Stomach (tissue), 19 donors: ENCODE measurements at places on chromosomes 4 and X. TPM values are rescaled to one million over a fixed set of nuclear protein-coding genes. Genes with fewer than 3 reads are reported as not detected.

LINC00632 gene
- polyA plus RNA-seq = 1.1 TPM

PPEF2 gene
- not detected for polyA plus RNA-seq

PCDH7 gene
- 2.3 TPM for polyA plus RNA-seq

GJB1 gene
- 18.4 TPM for polyA plus RNA-seq

BTK gene
- polyA plus RNA-seq = 2.6 TPM

VCX2 gene
- polyA plus RNA-seq = not detected

GLRB gene
- polyA plus RNA-seq = 1.6 TPM

CYSLTR1 gene
- 0.63 TPM for polyA plus RNA-seq

MAGEA9B gene
- not detected for polyA plus RNA-seq

RHOXF2B gene
- not detected for polyA plus RNA-seq

MCF2 gene
- polyA plus RNA-seq = 0.25 TPM

KLB gene
- polyA plus RNA-seq = 0.61 TPM

PASD1 gene
- not detected for polyA plus RNA-seq

NPNT gene
- polyA plus RNA-seq = 4.7 TPM

BMPR1B gene
- 1.5 TPM for polyA plus RNA-seq

TMSB15A gene
- polyA plus RNA-seq = not detected

MAPK10 gene
- polyA plus RNA-seq = 5.1 TPM

HTN1 gene
- not detected for polyA plus RNA-seq

LIAS gene
- 21.2 TPM for polyA plus RNA-seq

FAM47A gene
- not detected for polyA plus RNA-seq

NRK gene
- polyA plus RNA-seq = 0.06 TPM

SHISA3 gene
- polyA plus RNA-seq = not detected

EMCN gene
- polyA plus RNA-seq = 3.3 TPM

CXCL3 gene
- 18.5 TPM for polyA plus RNA-seq

CENPVL3 gene
- polyA plus RNA-seq = not detected
